ENCODE measurements at places on chromosomes 2 and 18.
A peak's percentile ranks its signal among the peaks of the same experiment; 100 is the strongest.

DNA sequence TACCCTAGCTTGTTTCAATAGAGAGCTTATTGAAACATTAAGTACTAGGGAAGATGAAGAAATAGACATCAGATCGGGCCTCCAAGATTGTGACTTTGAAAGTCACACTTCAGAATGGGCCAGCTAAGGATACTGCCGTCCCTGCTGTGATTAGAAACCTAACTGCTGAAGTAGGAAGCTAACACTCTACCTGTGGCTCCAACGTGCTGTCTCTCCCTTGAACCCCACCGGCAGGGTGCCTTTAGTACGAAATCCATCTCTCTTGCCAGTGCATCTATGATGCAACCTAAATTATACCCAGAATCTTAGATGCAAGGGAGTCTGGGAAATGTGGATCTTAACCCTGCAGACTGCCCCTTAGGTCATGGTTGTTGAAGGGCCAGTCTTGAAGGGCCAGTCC lies 78.6 kb downstream of the OXER1 start:
- DNase-seq, result no peak

- DNase-seq, result no peak
These were observed 30.2 kb downstream of the INHBB start for GRCh38 chr2:120376101-120376500.

DNA sequence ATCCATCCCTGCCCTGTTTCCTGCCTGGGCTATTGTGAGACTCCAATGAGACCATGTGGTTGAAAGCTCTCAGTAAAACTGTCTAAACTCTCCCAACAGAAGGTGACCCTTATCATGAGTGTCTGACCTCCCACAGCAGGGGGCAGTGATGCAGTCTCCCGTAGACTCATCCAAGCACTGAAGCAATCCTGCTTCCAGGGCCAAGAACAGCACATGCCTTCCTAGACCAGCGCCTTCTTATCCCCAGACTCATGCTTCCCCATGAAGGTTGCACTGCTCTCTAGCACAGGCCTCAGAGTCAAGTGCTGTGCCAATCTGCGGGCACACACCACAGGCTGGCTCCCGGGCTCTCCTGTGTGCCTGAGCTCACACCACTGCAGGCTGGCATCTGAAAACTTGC lies 112.3 kb downstream of the TNS1 start:
- peak; percentile 13 for DNase-seq

DNA sequence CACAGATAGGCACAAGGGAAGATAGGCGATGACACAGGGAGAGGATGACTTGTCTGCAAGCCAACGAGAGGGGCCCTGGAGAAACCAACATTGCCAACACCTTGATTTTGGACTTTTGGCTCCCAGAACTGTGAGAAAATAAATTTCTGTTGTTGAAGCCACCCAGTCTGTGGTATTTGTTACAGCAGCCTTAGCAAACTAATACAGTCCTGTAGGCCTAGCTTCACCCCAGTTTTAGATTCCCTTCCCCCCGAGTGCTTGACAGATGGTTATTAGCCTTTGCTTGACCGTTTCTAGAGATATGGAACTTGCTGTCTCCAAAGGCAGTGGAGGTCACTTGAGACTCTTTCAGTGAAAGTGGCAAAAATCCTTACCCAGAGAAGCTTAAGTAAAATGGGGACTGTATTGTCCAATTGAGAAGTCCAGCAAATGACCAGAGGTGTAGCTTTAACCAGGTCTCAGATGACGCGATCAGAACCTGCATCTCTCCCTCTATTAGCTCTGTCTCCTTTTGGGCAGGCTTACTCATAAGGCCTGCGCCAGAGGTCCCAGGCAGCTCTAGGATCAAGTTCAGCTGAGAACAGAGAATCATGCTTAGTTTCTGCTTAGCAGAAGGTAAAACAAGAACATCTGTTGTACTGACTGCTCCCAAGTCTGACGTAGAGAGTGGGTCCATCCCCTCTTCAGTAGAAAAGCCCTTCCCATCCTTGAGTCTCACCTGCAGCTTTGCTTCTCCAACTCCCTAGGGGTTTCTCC lies 50.4 kb downstream of the MFSD6 start:
- no peak for DNase-seq

GRCh38 chr2:72824224-72824842 lies 1.5 kb downstream of the EXOC6B start:
- DNase-seq, result no peak

- DNase-seq, result no peak
These were observed 18.1 kb downstream of the CYP1B1 start for GRCh38 chr2:38057651-38058410.

GRCh38 chr2:208252716-208253492 lies 2.0 kb downstream of the IDH1 start:
- no peak for DNase-seq

- no peak for DNase-seq
These were observed 46.3 kb downstream of the RTN4 start for GRCh38 chr2:55003706-55004639.

GRCh38 chr2:121078899-121079298 lies 206.1 kb downstream of the TFCP2L1 start:
- DNase-seq, result no peak

- no peak for DNase-seq
These were observed 122.1 kb downstream of the MGAT5 start for GRCh38 chr2:134375935-134376334.

DNA sequence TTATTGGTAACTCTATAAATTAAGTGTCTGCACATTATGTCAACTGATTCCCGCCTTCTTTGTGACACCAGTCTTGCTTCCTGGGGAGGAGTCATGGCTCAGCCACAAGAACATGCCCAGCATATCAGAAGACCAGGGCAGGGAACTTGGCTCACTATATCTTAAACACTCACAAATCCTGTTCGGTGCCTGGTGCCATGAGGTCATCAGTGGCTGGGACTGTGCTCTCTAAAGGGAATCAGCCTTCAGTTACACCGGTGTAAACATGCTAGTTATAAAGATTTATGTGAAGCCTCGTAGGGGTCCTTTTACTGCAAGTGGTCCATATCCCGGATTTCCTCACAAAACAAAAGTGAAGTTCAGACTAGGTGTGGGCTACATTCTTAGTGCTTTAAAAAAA lies 73.1 kb upstream of the ZNF521 start:
- DNase-seq, result no peak

- no peak for DNase-seq
These were observed 58.6 kb downstream of the CERS6 start for GRCh38 chr2:168514692-168515091.

DNA sequence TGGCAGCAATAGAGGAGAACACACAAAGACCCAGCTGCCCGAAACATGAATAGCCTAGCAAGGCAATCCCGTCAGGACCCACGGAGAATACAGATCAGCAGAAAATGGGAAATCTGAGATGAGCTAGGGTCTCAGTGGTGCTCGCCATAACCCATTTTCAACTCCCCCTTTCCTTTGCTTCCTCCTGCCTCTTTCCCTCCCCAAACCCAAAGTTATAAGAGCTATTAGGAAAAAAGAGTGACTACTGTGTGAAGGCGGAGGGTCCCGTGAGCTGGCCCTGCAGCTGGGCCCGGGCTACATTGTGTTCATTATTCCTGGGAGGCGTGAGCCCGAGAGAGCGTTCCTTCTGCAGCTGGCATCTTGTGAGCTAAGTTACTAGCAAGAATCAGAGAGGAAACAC lies 118.4 kb downstream of the PID1 start:
- no peak for DNase-seq

DNA sequence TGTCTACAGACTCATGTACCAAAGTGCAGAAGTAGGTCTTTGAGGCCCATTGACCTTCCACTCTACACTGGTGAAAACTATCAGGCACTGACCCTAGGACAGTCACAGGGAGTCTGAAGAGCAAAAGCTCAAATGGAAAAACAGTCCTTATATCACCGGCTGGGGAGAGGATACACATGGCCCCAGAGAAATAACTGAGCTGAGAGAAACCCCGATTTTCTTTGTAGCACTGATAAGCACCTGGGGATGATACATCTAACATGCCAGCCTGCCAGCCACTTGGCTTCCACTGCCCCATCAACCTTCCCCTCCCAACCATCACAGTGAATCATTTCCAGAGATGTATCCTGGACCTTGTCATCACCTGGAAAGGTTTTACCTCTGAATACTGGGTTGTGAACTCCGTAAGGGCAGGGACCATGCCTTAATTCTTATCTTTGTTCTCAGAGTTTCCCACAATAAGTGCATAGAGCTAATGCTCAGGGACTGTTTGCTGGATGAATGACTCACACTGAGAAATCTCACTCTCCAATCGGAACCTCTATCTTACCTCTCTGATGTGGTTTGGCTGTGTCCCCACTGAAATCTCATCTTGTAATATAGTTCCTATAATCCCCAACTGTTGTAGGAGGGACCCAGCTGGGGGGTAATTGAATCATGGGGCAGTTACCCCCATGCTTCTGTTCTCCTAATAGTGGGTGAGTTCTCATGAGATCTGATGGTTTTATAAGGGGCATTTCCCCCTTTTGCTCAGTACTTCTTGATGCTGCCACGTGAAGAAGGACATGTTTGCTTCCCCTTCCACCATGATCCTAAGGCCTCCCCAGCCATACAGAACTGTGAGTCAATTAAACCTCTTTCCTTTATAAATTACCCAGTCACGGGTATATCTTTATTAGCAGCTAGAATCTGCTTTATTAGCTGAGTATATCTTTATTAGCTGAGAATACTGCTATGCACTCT lies 37.1 kb downstream of the EVA1A start:
- DNase-seq, result no peak

- DNase-seq, result no peak
These were observed 143.5 kb upstream of the PGAP1 start for GRCh38 chr2:197069958-197070357.

DNA sequence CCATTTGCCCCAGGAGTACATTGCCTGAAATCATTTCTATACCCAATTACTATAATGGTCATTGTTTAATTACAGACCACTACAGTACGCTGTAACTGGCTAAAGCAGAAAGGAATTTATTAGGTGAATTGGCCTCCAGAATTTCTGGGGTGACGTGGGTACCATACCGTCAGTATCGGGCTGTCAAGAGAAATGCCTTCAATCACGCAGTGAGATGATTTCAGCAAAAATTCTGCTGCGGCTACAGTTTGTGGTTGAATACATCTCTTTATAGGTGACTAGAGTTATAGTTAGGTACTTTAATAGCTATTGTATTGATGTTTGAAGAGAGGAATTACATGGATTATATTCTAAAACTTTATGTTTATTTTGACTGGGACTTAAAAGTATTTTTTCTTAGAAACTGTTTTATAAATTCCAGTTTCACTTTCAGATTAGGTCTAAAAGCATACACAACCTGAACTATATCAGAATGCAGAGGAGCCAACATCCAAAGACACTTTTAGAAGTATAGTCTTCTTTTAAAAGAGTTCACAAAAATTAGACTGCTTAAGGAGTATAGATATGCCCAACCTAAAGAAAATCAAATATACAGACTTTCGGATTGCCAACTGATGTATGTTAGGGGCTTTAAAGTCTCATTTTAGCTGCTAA lies 128.4 kb downstream of the TTC27 start:
- DNase-seq, result no peak

- no peak for DNase-seq
These were observed 7.1 kb downstream of the ACVR1 start for GRCh38 chr2:157868993-157869392.

GRCh38 chr18:13218368-13218991 lies at the start of gene LDLRAD4:
TSS of gene LDLRAD4 (plus strand) at chr18:13218760.
- DNase-seq, result no peak

DNA sequence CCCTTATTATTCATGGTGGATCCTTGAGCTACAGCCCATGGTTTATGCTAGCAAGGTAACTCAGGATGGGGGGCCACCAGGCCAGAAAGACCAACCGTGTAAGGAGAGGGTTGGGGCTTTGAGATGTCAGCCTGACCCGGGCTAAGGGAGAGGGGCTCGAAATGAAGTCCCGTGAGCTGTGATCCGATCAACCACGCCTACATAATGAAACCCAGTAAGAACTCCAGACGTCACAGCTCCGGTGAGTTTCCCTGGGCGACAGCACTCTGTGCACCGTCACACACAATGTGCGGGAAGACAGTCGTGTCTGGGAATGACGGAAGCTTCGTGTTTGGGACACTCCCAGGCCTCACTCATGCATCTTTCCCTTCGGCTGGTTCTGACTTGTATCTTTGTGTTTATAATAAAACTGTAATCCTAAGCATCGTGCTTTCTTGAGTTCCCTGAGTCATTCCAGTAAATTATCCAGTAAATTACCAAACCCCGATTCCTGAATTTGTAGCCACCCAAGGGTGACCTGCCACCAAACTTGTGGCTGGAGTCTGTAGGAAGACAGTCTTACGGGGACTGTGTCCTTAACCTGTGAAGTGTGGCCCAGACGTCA lies 44.2 kb downstream of the CYP27C1 start:
- DNase-seq, result no peak

GRCh38 chr2:6287406-6287805 lies 578.3 kb downstream of the CMPK2 start:
- no peak for DNase-seq

DNA sequence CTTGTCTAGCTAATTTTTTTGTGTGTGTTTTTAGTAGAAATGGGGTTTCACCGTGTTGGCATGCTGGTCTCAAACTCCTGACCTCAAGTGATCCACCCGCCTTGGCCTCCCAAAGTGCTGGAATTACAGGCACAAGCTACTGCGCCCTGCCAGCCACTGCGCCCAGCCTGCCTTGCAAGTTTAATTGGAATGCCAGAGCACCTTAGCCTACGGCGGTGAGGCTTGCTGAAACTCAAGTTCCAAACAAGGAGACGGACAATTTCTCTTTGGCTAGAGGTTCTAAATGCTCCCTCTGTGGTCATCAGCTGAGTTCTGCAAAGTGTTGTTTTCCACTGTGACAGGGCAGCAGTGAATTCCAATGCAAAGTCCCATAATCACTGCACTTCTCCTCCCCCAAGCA lies 583.4 kb downstream of the KCNJ3 start:
- DNase-seq, result no peak

DNA sequence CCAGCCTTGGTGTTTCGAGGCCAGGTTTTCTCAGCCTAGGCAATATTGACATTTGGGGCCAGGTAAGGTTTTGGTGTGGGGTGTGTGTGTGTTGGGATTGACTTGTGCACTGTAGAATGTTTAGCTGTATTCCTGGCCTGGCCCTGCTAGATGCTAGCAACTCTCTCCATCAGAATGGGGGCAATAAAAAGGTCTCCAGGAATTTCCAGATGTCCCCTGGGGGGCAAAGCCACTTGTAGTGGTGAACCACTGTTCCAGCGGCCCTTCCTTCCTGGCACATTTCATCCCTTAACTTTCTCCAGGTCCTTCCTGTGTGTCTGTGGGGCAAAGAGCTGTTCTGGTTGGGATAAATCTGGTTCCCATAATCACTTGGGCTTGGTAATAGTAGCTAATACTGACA lies 12.0 kb downstream of the LIPG start:
- DNase-seq, result no peak

- no peak for DNase-seq
These were observed 6.0 kb upstream of the MLPH start for GRCh38 chr2:237480988-237481525.

DNA sequence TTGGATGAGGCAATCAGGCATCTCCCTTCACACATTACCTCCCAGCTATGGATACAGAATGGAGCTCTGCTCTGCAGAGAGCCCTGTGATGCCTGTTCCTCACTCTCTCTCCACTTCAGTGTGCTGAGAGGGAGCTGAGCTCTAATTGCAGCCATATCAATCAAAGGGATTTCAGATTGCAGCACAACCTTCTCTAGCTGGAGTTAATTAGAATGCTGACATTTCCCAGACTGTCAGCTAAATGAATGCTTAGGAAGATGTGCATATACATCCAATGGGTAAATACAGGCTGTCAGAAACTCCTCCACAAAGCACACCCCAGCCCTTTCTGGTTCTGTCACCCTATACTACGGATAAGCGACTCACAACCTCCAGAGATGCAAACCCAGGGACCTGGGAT lies 402.6 kb downstream of the EIPR1 start:
- no peak for DNase-seq

- no peak for DNase-seq
These were observed 34.1 kb upstream of the OLA1 start for GRCh38 chr2:174282441-174282840.

GRCh38 chr18:57782049-57782448 lies 21.1 kb downstream of the ATP8B1 start:
- no peak for DNase-seq

All from SW 1271 (cell line).